NCI-H187 (cell line): ENCODE measurements at places on chromosomes 2 and 18.

GRCh38 chr2:215439980-215440512, 4.2 kb upstream of the FN1 start:
- DNase-seq: no peak

DNA sequence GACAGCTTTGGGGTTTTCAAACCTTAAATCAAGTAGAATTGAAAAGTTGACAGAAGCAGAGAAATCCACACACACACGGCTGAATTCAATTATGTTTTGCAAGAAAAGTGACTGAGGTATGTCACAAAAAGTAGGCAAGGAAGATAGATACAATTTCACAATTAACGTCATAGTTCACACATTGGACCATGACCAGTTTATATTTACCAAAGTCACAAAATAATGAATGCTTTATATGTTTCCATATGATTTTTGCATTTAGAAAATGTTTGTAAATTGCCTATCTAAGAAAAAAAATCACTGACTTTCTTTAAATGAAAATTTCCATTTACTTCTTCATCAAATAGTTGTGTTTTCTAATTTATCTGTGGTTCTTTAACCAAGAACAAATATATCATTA, 29.4 kb upstream of the ZNF516 start:
- DNase-seq: no peak

DNA sequence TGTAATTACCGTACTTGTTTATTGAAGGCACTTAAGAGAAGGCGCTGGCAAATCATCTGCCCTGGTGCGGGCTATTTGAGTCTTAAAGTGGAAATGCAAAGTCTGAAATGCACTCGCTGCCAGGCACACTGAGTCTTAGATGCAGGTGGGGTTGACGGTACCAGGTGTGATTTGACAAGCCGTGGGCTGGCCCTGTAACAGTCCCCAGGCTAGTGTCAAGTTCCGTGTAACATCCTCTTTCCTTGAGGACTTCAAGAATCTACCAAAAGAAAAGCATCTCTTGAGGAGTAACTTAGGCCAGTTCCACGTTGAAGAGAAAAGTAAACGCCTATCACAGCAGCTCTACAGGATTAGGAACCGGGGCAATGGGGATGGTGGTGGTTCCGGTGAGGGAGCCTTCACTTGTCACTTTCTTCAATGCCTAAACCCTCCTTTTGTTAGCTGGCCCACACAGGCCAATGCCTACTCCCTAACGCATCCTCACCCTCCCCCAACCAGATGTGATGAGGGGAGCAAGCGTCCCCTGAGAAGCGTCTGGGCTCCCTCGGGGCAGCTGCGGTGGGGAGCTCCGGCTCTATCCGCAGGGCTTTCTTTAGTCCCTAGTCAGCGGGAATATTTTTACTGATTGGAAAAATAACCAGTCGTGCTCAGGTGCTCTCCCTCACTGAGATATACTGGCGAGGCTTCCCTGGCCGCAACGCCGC, 1.5 kb upstream of the UGP2 start:
- peak; percentile 83 for DNase-seq

DNA sequence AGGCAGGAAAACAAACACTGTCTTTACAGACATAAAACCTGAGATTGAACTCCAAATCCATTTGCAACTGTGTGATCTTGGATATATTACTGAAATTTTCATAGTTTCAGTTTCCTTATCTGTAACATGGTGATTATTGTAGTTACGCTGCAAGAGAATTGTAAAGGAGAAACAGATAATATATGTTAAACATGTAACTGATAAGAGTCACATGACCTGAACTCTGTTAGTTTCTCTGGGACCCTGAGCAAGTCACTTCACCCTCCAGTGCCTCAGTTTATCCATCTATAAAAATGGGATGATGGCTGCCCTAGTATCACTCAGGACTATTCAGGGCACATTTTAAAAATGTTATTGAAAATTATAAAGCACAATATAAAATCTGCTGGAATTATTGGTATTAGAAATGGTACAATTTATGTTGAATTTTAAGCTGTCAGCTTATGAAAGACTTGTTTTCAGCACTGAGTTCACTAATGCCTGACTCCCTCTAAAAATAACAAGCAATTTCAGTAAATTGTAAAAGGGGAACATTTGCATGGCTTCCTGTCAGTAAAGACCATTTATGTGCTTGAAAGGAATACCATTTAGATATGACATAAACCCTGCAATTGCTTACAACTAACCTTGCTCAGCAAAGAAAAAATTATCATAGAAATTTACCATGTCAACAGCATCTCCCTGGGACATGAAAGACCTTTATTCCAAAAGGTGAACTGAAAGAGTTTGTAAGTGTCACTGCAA, 393.5 kb downstream of the RAD51AP2 start:
- no peak for DNase-seq

DNA sequence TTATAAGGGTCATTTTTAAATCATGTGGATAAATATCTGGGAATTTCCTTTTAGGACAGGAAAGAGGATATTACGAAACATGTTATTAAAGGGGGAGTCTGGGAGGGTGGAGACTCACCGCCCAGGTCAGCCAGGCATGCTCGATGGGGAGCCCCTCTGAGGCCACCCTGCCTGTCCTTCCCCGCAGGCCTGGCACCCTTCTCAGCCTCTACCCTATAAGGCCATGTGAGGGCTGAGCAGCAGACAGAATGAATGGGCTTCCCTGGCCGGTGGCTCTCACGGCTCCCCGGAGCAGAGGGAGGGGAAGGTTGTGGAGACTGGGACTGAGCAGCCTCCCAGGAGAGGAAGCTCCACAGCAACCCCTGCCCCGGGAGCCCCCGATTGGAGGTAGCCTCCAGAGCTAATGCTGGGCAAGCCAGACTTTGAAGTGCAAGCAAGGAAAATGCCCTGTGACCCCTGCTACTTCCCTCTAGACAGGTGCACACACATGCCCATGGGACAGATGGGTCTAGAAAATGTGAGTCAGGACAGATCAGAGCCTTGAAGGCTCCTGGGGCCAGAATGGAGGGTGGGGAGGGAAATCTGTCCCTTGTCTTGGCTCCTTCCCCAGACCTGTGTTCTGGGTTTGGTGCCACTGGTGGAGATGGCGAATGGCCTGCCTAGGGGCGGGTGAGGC, 13.2 kb upstream of the ARMC9 start:
- DNase-seq: no peak

DNA sequence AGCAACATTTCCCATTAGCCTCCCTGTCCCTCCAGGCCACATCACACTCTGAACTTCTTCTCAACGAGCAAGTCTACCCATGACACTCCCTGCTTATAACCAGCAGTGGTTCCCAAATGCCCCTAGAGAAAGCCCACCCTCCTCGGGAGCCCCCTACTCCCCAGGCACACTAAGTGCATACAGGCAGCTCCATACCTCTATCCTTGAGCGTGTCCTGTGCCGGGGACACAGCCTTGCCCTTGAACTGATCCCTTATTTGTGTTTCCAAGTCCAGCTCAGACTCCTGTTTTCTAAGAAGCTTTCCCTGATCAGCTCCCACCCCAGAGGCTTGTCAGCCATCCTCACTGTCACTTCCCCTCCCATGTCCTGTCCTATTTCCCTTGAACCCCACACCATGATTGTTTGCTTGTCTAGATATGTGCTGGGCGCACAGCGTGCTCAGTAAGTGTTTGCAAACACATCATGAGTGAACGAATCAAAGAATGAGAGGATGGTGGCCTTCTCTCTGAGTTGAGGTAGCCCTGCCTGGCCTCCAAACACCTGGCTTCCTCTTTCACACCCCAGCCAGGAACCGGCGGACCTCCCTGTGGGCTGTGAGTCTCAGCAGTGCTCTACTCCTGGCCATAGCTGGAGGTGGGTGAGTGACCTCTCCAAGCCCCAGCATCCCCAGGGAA, 2.1 kb downstream of the TEX51 start:
- DNase-seq: no peak

GRCh38 chr2:204255071-204255470, 290.2 kb upstream of the PARD3B start:
- no peak for DNase-seq

DNA sequence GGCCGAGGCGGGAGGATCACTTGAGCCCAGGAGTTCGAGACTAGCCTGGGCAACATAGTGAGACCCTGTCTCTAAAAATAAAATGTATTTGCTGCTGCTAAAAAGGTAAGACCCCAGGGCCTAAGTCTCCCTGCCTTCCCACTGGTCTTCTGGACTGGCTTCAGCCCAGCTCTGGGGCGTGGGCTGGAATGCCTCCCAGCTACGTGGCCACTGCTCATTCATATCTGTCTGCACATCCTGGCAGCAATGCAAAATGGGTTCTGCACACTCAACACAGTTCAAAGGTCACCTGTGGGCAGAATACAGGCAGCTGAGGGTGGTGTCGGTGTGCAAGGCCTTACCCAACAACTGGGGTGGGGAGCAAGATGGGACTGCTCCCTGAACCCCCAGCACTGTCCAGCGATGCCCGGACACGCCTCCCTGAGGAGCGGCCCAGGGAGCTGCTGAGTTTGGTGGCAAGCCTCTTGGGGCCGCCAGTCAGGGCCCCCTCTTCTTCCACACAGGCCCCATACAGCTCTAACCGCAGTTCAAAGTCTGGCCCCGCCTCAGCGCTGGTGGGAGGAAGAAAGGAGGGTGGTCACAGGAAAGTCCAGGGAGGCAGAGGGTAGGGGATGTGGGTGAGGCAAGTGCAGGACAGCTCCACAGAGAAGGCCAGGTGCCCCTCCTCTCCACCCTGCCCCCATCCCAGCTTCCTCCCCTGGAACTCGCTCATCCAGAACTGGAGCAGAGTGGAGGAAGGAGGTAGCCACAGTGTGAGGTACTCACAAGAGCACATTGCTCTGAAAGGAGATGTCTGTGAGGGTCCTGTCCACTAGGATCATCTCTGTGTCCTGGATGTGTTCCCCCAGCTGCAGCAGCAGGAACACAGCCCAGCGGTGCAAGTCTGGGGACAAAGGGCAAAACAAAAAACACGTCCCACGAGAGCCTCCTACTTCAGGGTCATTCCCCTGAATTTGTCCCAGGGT, 8.2 kb downstream of the WDR54 start:
- DNase-seq: no peak

GRCh38 chr2:113158884-113159553, 14.8 kb upstream of the PSD4 start:
- no peak for DNase-seq

DNA sequence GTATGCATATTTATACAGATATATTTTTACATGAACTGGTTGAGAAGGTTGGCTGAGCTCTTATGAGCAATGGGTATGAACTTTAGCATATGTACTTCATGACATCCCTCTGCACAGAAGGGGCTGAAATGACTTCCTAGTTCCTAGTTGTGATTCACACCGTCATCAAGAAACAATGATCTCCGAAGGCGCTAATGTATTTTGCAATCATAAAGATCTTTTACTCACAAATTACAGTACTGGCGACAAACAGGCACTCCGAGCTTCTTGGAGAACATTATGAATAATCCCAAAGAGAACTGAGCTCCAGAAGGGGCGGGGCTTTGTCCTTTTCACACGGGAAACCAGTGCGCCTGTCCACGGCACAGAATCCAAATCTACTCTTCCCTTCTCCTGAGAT, 18.1 kb downstream of the BCL2 start:
- DNase-seq: no peak

DNA sequence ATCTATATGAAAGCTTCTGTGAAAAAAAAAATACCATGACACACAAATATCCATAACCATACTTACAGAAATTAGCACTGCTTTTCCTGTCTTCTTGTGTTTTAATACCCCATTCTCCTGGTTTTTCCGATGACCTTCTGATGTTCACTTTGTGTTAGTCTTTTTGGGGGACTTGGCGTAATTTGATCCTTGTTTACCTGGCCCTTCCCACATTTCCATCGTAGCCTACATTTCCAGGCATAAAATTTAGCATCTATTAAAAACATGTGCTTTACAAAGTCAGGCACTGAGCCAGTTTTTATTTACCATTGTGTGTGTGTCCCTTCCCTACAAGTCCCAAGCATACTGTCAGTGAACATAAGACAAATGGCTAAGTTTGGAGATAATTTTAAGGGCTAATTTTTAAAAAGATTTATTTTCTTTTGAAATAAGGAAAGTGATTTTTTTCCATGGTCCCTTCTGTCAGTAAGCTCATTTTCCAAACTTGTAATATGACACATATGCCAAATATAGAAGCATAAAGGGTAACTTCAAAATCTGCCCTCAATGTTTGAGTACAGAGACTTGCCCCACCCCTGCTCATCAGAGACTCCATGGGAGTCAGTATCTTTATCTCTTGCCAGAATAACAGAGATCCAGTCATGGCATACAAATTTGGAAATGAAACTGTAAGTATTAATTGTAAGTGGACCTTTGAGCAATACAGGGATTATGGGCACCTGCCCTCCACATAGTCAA, 27.3 kb downstream of the SESTD1 start:
- no peak for DNase-seq

DNA sequence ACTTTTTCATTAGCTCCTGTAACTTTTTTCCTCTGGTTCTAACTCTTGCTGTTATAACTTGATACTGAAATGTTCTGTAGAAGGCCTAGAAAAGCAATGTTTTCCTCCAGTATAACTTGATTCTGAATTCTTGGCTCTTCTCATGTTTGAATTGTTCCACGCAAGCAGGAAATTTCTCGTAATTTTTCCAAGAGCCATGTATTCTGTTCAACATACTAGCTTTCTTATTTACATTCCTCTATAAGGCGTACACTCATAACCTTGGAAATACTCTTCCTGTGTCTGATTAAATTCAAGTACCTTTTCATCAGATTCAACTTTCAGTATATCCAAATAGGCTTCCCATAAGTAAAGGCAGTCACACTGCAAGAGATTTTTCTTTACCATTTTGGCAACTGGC, 109.1 kb downstream of the SMAD2 start:
- DNase-seq: no peak

DNA sequence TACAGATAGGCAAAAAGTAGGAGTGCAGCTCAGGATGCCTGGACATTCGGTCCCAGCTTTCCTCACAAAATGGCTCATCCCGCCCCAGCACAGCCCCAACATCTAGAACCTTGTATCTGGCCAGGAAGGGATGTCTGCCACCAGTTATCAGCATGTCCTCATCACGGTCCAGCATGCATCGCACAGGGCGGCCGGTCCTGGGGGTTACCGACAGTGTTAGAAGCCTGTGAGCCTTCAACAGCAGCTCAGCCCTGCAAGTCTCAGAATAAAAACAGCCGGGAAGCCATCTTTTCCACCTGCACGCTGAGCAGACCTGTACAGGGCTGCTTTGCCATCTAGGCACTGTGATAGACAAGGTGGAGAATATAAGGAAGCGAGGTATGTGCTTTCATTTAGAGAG, 49.2 kb downstream of the XDH start:
- DNase-seq: no peak

GRCh38 chr2:196176142-196176738, 4.9 kb upstream of the STK17B start:
- DNase-seq: no peak

- DNase-seq: no peak
These were observed 677.6 kb downstream of the BCL11A start for GRCh38 chr2:59875836-59876235.

GRCh38 chr2:145484448-145485097, 964.7 kb upstream of the ZEB2 start:
- DNase-seq: no peak

- no peak for DNase-seq
These were observed 188.7 kb upstream of the SALL3 start for GRCh38 chr18:78790960-78791359.

GRCh38 chr2:175686002-175686401, 316.1 kb downstream of the LNPK start:
- DNase-seq: no peak
